ENCODE measurements at places on chromosomes 6 and 20.

GRCh38 chr20:8756410-8756809 lies 312.5 kb upstream of the PLCB4 start:
- DNase-seq: peak; percentile 84

- DNase-seq: no peak
These were observed 2.0 kb upstream of the FOXC1 start for GRCh38 chr6:1607516-1608221.

GRCh38 chr6:15413466-15414234 lies 167.8 kb downstream of the JARID2 start:
- no peak for DNase-seq

DNA sequence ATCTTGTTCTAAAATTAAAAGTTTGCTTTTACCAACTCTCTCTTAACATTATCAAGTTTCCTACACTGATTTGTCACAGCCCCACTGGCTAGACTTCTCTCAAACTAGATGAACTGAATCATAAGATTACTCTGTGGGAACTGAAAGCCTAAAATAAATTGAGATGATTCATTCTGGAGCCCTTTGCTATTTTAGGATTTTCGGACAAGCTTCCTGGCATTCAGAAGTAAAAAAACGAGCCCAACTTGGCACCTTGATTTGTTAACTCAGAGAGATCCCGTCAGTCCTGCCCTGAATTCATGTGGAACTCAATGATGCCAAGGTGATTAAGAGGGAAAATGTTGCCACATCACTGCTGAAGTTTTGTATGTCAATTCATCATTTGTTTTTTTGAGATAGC lies 122.0 kb upstream of the NRSN1 start:
- DNase-seq: peak; percentile 51

DNA sequence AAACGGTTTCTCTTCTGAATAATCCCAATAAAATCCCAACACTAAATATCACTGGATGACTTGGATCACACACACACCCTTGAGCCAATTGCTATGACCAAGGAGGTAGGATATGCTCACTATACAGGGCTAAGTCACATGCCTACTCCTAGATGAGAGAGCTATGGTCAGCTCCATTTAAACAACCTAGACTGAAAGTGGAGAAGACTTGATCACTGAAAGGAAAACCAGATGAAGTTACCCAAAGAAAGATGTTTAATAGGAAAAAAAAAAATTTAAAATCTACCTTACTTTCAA lies 18.9 kb upstream of the COL19A1 start:
- no peak for DNase-seq

- DNase-seq: no peak
These were observed 142.8 kb downstream of the DLL1 start for GRCh38 chr6:170147832-170148708.

DNA sequence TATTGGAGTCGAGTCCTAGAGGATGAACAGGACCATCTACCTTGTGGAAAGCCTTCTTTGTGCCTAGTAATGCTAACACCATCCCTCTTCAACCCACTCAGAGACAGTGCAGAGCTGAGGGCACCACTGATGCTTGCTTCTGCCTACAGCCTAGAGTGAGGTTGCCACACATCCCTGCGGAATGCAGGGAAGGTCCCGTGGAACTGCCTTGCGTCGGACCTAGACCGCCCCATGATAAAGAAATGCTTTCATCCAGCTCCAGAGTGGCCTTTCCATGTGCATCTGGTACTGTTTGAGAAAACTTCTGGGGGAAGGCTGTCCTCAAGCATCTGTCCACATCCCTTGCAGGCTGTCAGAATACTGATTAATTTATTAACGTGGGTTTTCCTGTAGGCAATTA lies 168.4 kb downstream of the PHACTR1 start:
- DNase-seq: no peak

DNA sequence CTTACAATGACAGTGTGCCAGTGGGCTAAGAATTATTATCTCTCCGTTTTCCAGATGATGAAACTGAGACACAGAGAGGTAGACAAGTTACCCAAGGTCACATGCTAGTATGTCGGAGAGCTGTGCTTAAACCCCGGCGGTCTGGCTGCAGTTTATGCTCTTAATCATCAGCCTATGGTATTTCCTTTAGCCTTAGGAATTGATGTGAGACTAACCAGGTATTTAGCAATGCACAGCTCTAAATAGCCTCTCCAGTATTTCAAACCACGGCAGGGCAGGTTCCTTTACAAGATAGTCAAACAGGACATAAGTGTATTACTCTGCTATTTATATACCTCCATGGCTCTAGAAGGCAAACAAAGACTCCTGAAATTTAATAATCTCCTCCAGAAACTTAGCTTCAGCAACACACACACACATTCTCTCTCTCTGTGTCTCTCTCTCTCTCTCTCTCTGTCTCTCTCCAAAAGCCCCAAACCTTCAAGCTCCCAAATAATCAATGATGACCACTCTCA lies 142.0 kb upstream of the ZNF217 start:
- DNase-seq: peak; percentile 80

DNA sequence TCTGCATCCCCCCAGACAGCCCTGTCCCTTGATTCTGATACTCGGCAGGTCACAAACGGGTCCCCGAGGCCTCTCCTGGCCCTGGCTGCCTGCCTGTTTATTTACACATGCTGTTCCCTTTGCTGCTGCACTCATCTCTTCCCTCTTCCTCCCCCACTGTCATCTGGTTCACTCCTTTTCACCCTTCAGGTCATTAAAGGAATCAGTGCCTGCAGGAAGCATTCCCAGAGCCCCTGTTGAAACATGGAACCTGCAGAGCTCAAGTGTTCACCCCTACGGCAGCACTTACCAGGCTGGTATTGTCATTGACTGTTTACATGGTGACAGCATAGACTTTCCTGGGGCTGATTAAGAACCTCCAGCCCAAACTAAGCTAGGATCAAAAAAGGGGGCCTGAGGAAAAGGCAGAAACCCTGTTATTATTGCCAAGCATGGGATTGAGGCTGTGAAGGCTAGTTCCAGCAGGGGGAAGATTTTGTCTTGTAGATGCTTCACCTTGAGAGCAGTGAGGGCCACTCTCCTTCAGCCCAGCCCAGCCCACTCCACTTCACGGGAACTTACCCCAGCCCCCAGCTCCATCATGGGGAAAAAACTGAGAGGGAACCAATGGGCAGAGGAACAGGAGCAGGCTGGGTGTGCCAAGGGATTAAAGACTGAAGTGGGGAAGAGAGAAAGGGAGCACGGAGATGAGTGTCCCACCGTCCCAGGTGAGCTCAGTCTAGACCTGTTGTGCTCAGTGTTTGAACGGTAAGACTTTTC lies 73.2 kb downstream of the JPH2 start:
- DNase-seq: no peak

DNA sequence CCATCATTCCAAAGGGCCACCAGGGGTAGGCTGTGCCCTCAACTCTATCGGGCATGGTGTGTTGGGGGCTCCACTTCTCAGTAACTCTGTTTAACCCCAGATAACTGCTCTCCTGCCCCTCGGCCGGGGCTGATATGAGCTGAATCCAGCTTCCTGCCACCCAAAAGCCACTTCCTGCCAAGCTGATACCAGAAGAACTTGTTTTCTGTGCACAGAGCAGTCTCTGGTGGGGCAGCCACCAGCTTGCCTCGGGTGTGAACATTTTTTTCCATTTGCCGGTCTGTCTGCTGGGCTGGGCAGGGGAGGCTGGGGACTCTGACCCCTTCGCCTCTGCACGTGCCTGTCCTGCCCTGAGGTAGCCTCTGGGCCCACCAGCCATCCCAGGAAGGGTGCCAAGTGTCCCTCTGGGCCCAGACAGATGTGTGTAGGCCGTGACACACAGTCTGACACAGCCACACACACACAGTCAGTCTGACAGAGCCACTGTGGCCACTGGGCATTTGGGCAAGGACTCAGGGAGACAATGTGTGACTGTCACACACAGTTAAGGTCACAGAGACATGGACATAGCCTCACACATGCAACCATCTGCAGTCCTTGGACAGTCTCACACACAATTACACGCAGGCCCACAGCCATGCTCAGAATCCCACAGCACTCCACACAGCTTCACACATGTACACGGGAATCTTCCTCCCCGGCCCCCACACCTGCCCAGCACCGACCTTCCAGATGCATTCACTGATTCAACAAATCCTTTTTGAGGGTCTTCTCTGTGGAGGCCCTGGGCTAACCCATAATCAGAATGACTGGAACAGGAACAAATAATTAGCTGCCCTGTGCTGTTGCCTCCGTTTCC lies 45.1 kb downstream of the NOL4L start:
- no peak for DNase-seq

- no peak for DNase-seq
These were observed 5.2 kb downstream of the GTSF1L start for GRCh38 chr20:43721429-43722152.

DNA sequence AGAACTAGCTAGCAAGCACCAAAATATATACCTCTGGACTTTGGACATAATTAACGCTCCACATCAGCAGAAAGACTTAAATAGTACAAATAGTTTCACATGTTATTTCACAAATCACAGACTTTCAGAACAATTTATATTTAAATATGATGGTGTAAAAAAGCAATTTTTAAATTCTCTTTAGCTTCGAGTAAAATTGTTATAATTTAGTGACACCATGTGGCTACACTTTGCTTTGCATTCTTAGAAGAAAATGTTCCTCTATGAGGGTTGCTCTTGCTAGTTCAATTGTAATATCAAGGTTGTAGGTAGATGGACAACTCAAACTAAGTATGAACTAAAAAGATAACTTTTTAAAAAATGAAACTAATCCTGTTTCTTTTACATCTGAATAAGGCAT lies 69.0 kb downstream of the BTBD9 start:
- no peak for DNase-seq

DNA sequence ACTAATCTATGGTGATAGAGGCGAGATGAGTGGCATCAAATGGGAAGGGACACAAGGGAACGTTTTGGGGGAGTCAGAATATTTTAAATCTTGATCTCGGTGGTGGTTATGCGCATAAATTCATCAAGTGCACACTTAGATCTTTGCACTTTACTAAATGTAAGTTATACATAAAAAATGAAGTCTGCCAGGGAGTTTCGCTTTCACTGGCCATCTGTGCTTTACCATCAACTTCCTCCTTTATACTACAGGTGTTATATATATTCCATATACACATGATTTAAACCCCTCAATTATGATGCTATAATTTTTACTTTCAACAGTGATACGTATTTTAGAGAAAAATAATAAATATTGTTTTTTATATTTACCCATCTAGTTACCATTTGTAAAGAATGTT lies 97.6 kb upstream of the AKIRIN2 start:
- no peak for DNase-seq

- no peak for DNase-seq
These were observed 1.8 kb downstream of the ENTPD6 start for GRCh38 chr20:25197183-25197869.

DNA sequence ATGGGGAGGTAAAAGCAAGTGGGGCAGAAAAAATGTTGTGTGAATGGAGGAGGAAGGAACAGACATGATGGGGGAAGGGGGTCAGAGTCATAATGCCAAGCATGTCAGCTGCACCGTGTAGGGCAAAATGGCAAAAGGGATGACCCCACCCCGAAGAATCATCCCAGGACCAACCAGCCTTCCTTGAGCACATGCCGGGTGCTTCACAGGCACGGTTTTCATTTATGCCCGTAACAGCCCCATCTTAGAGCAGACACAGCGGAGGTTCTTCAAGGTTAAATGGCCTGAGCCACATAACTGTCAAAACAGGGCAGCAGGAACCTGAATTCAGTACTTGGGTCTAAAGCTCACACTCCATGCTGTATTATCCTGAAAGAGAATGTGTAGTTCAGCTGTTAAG lies 322.2 kb downstream of the ZFAND3 start:
- DNase-seq: no peak

DNA sequence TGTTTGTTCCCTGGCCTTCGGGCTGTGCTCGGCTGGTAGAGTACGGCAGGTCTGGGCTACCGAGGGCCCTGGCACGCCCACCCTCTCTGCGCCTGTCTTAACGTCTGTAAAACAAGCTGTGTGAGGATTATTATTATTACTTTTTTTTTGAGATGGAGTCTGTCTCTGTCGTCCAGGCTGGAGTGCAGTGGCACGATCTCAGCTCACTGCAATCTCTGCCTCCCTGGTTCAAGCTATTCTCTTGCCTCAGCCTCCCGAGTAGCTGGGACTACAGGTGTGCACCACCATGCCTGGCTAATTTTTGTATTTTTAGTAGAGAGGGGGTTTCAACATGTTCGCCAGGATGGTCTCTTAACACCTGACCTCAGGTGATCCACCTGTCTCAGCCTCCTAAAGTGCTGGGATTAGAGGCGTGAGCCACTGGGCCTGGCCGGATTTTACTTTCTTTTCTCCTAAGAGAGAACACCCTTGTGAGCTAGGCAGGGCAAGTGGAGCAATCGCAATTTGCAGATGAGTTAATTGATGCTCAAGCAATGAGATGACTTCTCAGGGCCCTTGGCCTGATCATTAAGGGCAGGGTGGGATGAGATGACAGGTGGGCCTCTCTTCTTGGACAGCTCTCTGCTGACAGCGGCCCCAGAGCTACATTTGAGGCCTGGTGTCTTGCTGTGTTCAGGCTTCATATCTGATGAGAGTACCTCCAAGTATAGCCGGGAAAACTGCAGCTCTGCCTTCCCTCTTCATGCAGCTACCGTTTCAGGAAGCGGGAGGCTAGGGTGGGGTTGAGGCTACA lies 859 bp upstream of the SMIM29 start:
- DNase-seq: no peak

DNA sequence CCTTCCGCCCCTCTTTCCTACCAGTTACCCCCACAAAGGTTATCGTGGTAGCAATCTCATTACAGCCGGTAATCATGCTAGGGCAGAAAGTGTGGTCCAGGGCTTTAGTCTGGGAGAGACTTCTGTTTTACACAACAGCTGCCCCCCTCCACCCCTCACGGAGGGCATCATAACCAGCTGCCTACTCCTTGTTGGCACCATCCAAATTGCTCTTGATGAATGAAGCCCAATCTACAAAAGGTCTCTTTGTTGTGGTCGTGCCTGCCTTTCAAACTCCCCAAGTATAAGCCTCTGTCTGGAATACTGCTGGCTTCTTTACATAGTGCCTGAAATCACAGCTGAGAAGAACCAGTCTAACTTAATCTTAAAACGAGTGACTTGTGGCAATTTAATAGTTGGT lies 157.9 kb downstream of the INSM1 start:
- no peak for DNase-seq

DNA sequence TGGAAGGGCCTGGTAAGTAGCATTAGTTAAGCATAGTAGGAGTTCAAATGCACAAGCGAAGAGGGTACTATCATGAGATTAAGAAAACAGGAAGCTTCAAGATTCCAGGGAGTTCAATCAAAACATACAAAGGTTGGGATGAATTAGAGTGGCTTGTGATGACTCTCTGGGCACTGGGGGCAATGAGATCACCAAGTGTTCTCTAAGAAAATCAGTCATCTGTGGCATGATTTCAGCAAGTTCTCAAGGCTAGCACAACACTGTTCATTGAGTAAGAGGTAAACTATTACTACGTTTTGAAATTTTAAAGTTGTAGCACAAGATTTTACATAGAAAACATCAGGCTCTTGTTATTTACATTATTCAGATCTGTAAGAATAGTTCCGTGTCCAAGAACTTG lies 139.7 kb upstream of the FLRT3 start:
- DNase-seq: no peak

GRCh38 chr20:40443753-40444152 lies 245.3 kb downstream of the MAFB start:
- DNase-seq: no peak
